NCI-H1105 (cell line): ENCODE measurements at places on chromosomes 2 and 18.

- no peak for DNase-seq
Measured at GRCh38 chr2:86195808-86196387, 636 bp upstream of the IMMT start.

DNA sequence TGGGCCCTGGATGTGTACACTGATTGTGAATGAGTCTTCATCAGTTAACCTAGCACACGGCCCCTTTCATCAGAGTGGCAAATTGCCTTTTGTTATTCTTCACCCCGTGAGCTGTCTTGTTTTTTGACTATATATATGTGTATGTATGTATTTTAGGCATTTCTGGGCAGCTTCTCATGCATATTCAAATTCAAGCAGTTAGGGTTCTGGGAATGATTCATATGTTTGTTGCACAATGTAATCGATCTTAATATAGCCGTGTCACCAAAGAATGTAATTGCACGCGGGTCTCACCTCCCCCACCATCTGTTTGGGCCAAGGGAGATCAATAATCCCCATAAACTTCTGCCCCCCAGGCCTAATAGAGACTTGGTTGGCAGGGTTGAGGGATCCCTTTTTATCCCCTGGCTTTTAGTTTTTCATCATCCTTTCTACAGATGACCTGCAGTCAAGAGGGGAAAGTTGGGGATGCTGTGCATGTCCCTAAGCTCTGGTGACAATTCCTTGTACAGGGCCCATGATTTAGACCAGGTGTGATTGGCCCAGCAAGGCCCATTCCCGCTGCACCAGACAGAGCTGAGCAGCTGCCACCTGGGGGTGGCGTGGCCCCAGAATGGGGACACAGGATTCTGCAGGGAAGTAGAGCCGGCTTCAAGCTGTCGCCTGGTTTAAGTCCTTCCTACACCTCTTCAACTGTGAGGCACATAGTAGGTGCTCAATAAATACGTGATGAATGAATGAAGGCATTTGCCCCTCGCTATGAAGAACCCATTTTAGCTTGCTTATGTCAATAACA, 19.2 kb downstream of the KCNF1 start:
- DNase-seq: no peak

GRCh38 chr18:59767732-59768131, 70.5 kb upstream of the CCBE1 start:
- no peak for DNase-seq

DNA sequence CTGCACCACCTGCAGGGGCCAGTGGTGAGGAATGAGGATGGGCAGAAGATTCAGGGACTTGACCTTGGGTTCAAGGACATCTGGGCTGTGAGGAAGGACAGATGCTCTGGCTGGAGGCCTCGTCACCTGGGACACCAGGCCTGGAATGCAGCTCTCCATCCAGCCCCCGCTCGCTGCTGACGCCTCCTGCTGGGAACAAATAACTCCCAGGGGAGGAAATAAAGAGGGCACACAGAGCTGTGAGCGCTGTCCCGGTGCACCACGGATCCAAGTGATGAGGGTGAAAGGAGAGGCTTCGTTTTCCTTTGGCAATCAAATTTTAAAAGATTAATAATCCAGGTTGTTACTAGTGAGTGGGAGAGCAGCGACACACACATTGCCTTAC, 368.0 kb upstream of the MYT1L start:
- no peak for DNase-seq

DNA sequence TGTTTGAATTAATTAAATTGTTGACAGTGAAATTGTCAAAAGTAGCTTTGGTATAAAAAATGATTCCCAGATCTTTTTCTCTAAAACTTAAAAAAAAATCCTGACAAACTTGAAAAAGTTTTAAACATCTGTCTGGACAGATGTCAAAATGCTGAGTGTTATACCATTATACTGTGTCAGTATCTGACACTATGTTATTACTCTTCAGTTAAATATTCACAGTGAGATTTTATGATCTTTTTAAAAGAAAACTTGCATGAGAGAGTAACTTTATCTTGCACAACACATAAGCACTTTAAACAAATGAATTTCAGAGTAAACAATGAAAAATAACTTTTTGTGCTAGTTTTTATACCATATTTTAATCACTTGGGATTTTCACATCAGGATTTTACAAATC, 167.4 kb downstream of the MEIS1 start:
- no peak for DNase-seq

DNA sequence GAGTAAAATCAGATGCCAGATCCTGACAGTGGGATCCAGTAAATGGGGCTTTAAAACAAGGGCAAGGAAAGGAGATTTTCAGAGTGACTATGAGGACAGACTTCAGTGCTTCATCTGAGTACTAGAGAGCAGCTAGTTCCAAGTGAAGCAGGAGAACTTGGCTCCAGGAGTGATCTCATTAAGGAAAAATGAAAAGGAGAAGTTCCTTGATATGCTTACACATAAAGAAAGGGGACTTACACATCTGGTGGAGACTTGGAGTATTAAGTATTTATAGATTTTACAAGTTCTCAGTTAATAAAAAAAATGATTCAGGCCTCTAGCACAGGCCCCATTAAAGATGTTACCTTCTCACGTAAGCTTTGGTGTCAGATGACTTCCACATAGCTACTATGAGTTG, 105.8 kb downstream of the ICOS start:
- no peak for DNase-seq

GRCh38 chr2:189129971-189130370, 49.6 kb downstream of the COL5A2 start:
- DNase-seq: no peak

DNA sequence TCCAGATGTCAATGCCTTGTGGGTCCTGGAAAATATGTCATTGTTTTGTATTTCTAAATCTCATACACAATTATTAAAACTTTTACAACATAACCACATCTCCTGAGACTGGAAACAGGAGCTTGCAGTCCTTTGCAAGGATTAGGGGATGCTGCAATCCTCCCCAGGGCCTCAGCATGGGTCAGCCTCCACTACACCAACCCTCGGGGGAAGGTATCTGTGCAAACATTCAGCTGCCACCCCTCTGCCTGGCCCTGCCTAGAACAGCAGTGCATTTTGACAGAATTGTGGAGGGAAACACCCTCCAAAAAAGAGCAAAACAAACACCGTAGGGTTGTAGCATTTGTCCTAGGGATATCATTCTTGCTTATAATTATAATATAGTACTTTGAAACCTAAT, 4.2 kb upstream of the UPP2 start:
- no peak for DNase-seq

- DNase-seq: no peak
Measured at GRCh38 chr2:102294802-102295489, 16.4 kb upstream of the IL1RL1 start.

DNA sequence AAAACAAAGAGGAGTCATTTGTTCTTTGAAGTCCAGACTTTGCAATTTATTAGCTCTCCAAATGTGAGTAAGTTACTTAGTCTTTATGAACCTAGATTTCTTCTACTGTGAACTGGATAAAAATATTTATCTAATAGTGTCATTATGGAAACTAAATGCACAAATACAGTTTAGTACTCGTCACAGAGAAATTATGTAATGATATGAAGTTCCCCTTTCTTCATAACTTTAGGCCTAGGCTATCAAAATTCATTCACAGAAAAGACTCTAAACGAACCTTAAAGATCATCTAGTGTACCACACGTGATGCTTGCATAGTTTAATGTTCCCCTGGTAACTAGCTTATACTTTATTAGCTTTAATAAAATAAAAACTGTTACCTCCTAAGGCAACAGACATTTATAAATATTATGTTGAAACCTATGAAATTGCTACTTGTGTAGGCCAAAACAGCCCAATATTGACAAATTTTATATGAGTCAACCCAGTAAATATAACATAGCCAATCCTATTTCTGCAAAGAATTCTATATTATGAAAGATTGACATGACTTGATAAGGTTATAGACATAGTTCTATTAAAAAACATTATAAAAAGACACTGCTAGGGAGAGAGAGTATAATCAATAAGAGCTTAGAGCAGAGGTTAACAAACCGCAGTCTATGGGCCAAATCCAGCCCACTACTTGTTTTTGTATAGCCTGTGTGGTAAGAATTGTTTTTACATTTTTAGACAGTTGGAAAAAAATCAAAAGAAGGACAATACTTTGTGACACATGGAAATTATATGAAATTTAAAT, 44.9 kb upstream of the ITPRID2 start:
- no peak for DNase-seq

GRCh38 chr18:48292782-48293424, 116.3 kb downstream of the ZBTB7C start:
- DNase-seq: no peak

DNA sequence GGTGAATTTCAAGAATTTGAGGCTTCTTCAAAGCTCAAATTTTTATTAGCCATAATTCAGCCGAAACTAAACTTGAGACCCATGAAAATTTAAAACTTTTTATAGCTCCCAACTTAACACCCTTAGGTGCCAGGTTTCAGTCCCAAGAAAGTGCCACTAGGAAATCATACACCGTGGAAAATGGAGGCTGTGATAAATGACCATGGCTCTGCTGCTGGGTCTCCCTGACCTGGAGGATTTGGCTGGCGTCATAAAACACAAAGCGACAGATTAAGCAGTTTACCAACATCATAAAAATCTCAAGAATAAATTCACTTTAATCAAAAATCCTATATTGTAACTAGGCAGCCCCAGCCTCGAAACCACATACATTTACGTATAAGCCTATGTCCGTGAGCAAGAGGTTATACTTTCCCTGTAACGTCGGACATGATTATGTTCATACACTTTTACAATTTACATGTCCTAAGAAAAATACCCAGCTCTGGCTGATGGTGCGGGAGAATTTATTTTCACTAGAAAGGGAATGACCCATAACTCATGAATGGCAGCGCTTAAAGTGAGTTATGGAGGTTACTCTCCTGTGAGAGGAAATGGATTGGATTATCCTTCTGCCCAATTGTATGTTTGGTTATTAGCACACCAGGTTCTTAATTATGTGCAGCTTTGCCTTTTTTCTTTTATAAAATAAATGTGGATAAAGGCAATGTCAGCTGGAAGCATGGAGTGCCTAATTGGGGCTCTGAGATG, 329.4 kb downstream of the AGPS start:
- DNase-seq: no peak

DNA sequence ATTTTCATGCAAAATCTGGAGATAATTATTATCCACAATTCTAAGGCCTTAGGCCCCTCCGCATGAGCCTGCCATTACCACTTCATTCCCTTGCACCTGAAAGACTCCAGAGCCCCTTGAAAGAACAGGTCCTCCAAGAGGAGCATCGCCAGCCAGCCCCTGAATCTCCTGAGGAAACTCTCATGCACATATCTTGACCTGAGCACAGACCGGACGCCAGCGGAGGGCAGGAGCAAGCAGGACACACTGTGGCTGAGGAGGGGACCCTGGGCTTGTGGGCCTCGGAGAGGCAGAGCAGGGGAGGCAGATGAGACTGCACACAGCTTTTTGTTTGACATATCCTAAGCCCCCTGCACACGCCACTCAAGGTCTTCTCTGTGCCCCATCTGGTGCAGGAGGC, 13.6 kb upstream of the ADNP2 start:
- no peak for DNase-seq

- no peak for DNase-seq
Measured at GRCh38 chr2:137888845-137889244, 75.4 kb upstream of the HNMT start.

DNA sequence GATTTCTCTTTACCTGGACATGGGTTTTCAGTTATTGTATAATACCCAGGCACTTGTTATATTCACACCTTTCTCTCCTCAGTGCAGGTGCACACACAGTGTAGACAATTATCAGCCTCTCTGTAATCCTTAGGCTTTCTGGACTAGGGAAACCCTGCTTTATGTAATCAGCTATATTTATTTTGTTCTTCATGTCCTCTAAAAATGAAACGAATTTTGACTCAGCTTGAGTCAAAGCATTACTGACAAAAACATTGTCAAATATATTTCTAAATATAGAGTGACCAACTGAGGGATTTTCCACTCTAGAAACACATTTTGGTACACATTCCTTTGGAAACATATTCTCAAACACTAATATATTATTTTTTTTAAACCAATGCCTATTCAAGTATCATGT, 144.8 kb upstream of the GULP1 start:
- no peak for DNase-seq

- DNase-seq: no peak
Measured at GRCh38 chr2:42327125-42327524, 33.9 kb downstream of the COX7A2L start.

- peak; percentile 94 for DNase-seq
Measured at GRCh38 chr2:10447895-10448575, at the start of gene ODC1. ODC1 (minus strand) TSS chr2:10448327; CDS start chr2:10445032, 3,295 bp downstream.

- DNase-seq: no peak
Measured at GRCh38 chr2:137689549-137689948, 274.7 kb upstream of the HNMT start.

GRCh38 chr2:1995081-1995480, 250.8 kb upstream of the PXDN start:
- no peak for DNase-seq

- no peak for DNase-seq
Measured at GRCh38 chr2:235383272-235383843, 110.5 kb upstream of the AGAP1 start.
